K562 (cell line): ENCODE measurements at places on chromosomes 2 and 18. TPM values are rescaled to one million over a fixed set of nuclear protein-coding genes. Genes with fewer than 3 reads are reported as not detected.

Gene DES
- 17.4 and 21.9 TPM in 2 replicates for total RNA-seq

Gene ELOA2
- total RNA-seq: not detected in 2 replicates

Gene LIMS4
- total RNA-seq: 0.55 and 0.74 TPM in 2 replicates

Gene METTL8
- total RNA-seq: 30.7 and 35.1 TPM in 2 replicates

Gene NT5DC4
- total RNA-seq: 4.7 and 6.8 TPM in 2 replicates

Gene DSG3
- 0.07 and 0.18 TPM in 2 replicates for total RNA-seq

DNA sequence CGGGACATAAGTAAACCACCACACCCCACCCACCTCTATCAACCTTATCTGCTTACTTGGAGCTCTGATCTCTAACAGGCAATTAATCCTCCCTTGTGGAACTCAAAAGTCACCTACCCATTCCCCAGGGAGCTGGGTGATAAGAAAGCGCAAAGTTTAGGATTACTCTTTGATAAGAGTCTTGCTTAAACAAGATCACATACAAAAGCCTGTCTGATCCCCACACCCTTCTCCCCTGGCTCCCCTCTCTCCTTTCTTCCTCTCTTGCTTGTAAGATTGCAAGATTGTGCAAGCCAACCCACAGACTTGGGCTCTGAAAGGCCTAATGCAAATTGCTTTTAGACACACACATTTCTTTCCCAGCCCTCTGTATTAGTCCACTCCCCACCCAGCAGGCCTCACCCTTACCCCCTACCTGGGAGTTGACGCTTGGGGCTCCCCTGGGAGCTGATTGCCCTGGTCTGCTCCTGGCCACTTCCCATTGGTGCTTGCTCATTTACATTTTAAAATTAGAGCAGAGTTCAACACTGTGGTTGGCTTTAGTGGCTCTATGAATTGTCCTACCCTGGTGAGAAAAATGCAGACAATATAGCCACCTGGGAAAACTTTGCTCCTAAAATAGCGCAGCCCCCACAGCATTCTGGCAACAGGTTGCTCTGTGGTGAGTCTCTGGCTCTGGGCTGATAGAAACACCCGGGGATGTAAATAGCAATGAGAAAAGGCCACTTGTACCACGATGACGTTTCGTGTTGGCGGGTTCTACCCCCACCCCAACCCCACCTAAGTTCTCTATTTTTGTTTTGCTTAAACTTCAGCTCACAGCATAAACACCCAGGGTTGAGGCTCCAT is 92.8 kb upstream of the MSH2 start:
- DNase-seq: peak; percentile 33

- DNase-seq: no peak
Measured at GRCh38 chr2:172429301-172429968, 2.0 kb downstream of the ITGA6 start.

GRCh38 chr2:217998926-217999594 is 3.7 kb downstream of the TNS1 start:
- DNase-seq: no peak

DNA sequence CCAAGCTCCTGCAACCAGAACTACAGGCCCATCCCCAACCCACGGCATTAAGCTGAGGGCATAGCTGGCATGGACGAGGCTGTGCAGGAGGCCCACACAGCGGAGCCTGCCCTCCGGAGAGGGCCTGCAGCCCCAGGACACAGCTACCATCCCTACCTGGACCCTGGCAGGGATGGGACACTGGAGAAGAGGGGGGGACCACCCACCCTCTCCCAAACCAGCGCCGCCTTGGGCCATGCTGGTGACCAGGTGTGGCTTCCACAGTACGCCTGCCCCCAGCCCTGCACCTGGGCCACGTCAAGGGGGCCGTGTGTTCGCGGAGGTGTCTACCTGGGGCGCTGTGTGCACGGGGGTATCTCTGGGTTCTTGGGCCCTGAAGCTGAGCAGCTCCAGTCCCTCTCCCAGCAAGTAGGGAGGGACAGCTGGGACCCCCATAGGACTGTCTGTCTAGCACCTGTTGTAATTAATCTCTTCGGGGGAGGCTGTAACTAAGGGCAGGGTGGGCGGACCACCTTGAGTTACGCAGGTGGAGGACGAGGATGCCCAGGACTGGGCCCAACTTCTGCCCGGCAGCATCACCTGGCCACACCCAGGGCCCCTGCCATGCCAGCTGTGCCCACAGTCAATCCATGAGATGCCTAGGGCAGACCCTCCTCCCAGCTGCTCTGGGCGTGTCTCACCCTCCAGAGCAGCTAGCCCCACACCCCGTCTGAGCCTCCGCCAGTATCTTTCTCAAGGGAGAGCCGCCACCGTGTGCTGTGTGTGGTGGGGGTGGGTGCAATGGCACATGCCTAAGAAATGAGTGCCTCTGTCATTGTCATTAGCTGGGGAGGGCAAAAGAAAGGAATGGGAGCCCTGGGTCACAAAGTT is 18.3 kb downstream of the HS6ST1 start:
- no peak for DNase-seq

- DNase-seq: no peak
Measured at GRCh38 chr2:70371753-70372152, 69.9 kb upstream of the FAM136A start.

DNA sequence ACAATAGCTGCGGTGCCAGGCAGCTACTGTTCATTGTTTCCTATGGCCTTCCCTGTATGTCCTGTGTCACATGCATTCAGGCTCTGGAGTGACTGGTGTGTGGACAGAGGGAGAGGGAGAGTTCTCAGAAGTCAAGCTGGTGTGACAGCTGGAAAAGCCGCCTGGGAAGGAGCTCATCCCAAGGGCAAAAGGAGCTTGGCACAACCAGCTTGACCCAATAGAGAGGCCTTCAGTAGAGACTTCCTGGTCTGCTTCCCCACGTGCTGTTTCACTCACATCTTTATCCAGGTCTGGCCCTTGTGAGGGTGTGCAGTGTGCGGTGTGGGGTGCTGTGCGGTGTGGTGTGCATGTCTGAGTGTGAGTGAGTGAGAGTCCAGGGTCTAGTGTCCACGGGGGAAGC is 11.1 kb upstream of the NT5DC4 start:
- no peak for DNase-seq

DNA sequence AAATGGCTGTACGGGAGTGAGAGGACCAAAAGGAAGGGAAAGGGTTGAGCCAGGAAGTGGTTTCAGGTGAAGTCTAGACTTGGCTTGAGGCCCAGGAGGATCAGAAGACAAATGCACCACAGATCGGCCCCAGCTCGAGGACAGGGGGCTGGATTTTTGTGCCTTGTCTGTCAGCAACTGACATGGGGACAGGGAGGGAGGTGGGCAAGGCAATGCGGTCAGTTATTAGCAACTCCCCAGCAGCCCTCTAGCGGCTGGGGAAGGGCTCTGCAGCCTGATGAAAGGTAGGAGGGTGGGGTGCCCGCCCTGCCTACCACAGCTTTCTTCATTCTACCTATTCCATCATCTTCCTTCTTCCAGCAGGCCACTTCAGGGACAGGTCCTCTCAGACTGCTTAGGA is 50.0 kb downstream of the CPO start:
- DNase-seq: peak; percentile 48

- no peak for DNase-seq
Measured at GRCh38 chr2:56971383-56971974, 787.7 kb downstream of the CCDC85A start.

DNA sequence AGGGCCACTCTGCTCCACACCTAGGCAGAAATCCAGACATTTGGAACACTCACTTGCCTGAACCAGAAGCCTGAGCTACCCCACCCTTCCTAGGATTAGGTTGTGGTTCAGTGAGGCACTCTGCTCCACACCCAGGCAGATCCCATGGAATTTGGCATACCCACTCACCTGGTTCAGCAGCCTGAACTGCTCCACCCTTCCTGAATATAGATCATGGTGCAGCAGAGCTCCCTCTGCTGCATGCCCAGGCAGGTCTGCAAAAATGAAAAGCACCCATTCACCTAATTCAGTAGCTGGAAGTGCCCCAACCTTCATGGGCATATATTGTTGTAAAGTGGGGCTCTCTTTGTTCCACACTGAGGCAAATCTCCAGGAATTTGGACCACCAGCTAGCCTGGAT is 185.1 kb upstream of the CNTNAP5 start:
- no peak for DNase-seq

GRCh38 chr2:98484652-98485452 is 40.2 kb downstream of the INPP4A start:
- DNase-seq: no peak

DNA sequence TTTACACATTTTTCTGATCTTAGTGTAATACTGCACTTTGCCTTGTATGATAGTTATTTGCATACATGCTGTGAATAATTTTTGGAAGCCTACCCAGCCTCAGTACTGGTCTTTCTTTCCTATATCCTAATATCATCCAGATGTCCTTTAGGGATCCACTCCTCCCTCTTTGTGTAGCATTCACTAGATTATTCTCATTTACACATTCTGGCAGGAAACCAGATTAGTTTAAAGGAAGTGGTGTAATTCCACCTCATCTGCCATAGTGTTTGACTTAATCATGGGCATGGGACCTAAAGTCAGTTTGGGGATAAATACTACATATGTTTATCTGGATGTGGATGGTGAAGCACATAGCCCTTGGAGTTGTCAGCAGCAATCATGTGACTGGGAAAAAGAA is 444.9 kb upstream of the MAP2 start:
- DNase-seq: no peak

DNA sequence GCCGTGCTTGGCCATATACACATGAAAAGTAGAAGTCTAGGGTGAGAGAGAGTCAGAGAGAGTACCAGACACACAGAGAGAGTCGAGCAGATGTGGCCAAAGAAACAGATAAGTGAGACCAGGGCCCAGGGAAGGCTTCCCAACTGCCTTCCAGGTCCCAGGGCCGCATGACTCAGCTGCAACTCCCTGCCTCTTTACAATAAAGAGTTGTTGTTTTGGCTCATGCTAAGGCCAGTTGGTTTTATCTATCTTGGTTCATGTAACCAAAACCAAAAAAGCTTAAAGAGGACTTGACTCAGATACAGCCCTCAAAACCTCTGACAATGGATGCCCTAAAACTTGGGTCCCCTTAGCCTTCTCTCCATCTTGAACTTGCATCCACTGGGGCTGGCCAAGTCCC is 36.9 kb downstream of the REEP1 start:
- DNase-seq: no peak

DNA sequence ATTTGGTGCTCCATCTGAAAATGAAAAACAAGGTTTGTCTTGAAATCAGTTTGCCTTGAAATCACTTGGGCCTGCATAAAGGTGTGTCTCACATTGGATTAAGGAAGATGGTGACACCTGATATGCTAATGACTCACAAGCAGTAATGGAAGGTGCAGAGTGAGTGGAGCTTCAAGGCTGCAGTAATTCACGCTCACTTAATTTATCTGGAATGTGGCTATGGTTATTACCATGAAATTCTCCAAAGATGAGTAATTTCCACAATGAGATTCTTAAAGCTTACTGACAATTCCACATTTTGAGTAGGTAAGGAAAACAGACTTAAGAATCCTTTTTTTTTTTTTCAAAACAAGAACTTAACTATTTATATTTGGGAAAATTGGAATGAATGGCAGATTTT is 156.8 kb downstream of the PAX3 start:
- no peak for DNase-seq

DNA sequence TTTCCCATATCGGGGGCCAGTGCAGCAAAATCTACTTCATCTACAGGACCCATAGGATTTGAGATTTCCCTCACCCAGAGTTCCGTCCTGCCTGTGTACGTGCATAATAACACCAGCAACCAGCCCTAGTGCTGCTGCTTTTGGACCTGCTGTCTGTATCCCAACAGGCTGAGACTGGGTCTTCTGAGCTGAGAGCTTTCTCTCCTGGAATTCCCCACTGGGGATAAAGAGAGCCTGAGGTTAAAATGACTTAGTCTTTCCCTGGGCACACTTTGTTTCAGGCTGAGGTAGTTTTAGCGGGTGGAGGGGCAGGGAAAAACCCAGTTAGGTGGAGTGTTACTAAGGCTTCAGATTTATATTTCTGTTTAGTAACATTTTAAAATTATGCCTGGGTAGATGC is 62.5 kb downstream of the SERTAD2 start:
- DNase-seq: no peak

GRCh38 chr2:9533663-9534062 is 22.0 kb downstream of the ADAM17 start:
- no peak for DNase-seq

- DNase-seq: no peak
Measured at GRCh38 chr2:216562696-216563435, 64.2 kb downstream of the RPL37A start.

- DNase-seq: peak; percentile 11
Measured at GRCh38 chr2:196239622-196240587, 68.5 kb upstream of the STK17B start.

GRCh38 chr2:207449642-207450165 is 80.1 kb upstream of the CREB1 start:
- no peak for DNase-seq
